ENCODE measurements at places on chromosomes 13 and 19.

DNA sequence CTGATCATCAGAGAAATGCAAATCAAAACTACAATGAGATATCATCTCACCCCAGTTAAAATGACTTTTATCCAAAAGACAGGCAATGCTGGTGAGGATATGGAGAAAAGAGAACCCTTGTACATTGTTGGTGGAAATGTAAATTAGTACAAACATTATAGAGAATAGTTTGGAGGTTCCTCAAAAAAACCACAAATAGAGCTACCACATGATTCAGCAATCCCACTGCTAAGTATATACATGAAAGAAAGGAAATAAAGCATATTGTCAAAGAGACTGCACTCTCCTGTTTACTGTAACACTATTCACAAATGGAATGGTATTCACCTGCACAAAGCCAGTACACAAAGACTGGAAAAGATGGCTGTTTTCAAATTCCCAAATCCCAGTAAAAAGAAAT lies 1233.7 kb downstream of the PCDH17 start:
- no peak for DNase-seq

- DNase-seq = peak; percentile 29
Observed at GRCh38 chr19:10568062-10568825, 535 bp downstream of the CDKN2D start.

DNA sequence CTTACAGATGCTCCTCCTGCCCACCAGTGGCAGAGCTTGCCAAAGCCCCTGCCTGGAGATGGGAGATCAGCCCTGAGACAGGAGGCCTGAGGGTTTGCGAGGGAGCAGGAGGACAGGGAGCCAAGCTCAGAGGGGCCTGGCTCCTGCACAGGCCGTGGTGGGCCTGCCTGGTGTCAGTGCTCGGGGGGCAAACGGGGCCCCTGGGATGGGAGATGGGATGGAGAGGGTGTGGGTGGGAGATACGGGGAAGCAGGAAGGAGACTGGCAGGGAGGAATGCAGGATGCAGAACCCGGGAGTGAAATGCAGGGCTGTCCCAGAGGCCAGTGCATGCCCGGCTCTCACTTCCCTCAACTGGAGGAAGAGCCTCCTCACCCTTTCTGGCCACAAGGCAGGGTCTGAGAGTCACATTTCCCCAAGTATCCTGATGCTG lies 19.9 kb downstream of the ELAVL1 start:
- no peak for DNase-seq

DNA sequence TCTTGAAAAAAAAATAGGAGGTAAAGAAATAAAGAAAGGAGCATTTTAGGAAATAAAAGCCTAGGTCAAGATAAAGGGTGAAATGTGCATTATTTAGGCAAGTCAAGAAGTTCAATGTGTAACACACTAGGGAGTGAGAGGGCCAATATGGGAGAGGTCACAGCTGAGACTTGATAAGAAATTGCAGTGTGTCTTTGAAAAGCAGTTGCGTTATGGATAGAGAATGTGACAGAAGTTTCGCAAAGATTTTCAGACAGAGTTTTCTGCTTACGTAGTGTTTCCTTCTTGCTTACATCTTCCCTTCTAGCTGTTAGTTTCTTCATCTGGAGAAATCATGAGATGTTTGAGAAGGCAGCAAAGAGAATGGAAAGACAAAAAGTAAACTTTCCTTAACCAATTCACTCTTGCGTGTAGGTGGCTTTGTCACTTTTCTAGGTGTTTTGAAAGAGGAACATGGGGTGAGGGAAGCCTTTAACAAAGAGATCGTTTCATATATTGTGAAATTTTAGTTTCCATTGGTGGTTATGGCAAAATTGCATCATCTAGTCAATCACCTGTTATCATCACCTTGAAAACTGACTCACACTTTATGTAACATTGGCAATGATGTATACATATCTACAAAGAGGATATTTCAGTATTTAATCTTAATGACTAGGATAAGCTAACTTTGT lies 975.5 kb downstream of the OLFM4 start:
- DNase-seq = no peak

DNA sequence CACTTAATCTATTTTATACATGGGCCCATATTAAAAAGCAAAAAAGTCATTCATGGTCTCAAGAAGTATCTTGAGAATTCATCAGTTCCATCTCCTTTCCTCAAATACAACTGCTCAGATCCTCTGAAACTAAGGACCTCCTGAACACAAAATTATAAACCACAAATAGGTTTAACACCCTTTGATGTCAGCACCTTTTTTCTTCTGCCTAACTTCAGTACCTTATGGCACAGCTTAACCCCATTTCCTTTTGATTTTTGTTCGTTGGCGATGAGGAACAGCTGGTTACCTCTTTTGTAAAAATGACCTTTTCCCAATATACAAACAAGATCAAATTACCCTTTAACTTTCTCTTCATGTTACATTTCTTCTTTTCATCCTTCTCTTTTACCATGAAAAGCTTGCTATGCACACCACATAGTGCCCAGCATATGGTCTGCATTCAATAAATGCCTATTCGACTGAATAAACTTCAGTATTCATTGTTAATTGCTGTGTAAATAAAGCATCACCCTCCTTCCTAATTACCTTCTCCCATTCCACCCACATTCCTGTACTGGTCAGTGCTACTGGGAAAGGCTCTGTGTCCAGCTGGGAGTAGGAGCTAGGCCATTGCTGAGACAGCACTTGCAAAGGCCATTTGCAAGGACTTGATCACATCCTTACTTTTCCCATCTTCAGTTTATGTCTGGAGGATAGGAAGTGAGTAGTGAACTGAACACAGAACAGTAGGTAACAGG lies 317.9 kb downstream of the SHISA2 start:
- no peak for DNase-seq

- no peak for DNase-seq
Observed at GRCh38 chr13:36918246-36919131, 1.5 kb downstream of the SMAD9 start.

DNA sequence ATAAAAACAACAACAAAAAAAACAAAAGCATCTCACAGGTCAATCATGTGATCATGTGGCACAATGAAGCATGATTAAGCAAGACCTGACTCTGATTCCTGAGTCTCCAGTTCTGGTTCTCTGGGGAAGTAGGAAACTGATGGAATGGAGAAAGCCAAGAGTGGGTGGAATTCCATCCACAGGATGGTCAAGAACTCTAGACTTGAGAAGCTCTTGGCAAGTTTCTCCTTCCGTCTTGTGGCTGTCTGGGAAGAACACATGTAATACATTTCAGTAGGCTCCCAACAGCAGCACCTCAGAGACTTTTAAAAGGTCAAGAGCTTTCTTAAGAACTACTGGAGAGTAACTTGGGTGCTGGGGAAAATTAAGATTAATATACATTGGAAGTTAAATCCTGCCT lies 78.6 kb upstream of the TSHZ3 start:
- DNase-seq = no peak

GRCh38 chr19:57239982-57240310 lies 486 bp upstream of the ZNF805 start:
- DNase-seq = no peak

GRCh38 chr13:54852831-54853230 lies 1824.2 kb downstream of the OLFM4 start:
- DNase-seq = no peak

DNA sequence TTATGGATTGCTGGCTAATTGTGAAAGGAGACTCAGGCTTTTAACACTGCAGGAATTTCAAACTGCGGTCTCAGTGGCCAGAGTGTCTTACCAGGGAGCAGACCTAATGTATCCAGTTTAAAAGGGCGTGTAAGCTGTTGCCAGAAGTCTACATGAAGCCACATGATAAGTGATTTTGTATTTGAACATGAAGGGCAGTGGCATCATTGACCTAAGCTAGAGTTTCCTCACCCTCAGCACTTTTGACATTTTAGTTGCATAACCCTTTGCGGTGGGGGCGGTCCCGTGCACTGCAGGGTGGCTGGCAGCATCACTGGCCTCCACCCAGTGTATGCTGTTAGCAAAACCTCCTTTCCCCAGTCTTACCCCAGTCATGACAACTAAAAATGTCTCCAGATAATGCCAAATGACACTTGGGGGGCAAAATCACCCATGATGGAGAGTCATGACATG lies 23.7 kb upstream of the GPR18 start:
- DNase-seq = no peak

DNA sequence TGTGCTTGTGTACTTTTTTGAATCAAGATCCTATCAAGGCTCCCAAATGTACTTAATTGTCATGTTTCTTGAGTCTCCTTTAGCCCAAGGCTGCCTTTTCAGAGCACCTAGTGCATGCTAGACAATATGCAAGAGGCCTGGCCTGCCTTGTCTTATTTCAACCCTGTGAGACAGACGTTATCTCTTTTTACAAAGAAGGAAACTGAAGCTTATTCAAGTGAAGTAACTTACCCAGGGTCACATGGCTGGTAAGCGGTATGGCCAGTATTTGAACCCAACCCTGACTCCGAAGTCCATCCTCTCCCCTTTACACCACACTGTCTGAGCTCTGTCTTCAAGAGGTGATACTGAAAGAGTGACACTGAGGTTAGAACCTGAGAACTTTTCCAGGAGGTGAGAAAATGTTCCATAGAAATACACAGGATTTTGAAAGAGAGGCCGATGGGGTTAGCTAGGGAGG lies 505.1 kb downstream of the FOXO1 start:
- no peak for DNase-seq

DNA sequence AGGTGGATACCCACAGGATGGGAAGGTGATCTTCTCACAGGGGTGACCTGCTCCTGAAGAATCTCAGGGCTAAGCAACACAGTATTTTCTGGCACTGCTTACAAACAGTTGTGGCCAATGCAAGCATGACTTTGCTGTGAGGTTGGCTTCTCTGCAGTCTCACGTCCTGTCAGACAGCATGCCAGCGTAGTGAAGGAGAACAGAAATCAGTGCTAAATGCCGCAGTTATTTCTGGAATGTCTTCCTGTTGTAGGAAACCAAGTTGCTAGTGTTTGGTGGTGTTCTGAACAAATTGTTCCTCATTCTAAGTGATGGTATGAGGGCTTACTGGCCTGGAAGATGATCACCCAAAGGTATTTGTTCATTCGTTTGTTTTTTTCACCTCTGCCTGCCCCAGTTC lies 320.1 kb downstream of the MTUS2 start:
- DNase-seq = no peak

- DNase-seq = no peak
Observed at GRCh38 chr19:17888260-17888659, 16.5 kb downstream of the SLC5A5 start.

GRCh38 chr13:47109028-47109427 lies 212.2 kb upstream of the HTR2A start:
- no peak for DNase-seq

- peak; percentile 27 for DNase-seq
Observed at GRCh38 chr13:27476943-27477703, 26.8 kb upstream of the MTIF3 start.

DNA sequence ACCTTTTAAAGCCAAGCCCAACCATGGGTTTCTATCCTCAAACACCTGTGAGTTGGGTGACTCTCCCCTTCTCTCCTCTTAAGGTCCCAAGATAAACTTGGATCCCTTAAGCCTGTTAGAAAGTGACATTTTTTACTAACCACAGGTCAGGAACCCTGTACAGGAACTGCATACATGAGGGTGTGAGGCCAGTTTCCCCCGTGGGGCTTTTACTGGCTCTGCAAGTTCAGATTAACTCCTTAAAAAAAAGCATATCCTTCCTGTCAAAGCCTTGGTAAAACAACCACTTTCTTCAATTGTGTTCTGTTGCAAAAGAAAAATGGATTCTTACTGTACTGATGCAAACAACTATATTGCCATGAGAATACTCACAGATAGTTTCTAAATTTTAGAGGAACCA lies 2638.7 kb upstream of the PCDH20 start:
- no peak for DNase-seq

- no peak for DNase-seq
Observed at GRCh38 chr13:97212004-97212403, 10.1 kb upstream of the MBNL2 start.

DNA sequence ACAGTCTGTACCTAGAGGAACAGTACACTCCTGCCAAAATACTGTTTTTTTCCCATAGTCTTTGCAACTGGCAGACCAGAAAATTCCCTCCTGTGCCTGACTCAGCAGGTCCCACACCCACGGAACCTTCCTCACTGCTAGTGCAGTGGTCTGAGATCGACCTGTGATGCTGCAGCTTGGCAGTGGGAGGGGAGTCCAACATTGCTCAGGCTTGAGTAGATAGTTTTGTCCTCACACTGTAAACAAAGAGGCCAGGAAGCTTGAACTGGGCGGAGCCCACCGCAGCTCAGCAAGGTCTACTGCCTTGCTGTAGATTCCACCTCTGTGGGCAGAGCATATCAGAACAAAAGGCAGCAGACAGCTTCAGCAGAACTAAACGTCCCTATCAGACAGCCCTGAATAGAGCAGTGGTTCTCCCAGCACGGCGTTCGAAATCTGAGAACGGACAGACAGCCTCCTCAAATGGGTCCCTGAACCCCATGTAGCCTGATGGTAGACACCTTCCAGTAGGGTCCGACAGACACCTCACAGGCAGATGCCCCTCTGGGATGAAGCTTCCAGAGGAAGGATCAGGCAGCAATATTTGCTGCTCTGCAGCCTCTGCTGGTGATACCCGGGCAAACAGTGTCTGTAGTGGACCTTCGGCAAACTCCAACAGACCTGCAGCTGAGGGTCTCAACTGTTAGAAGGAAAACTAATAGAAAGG lies 92.7 kb downstream of the SUCLA2 start:
- peak; percentile 5 for DNase-seq

DNA sequence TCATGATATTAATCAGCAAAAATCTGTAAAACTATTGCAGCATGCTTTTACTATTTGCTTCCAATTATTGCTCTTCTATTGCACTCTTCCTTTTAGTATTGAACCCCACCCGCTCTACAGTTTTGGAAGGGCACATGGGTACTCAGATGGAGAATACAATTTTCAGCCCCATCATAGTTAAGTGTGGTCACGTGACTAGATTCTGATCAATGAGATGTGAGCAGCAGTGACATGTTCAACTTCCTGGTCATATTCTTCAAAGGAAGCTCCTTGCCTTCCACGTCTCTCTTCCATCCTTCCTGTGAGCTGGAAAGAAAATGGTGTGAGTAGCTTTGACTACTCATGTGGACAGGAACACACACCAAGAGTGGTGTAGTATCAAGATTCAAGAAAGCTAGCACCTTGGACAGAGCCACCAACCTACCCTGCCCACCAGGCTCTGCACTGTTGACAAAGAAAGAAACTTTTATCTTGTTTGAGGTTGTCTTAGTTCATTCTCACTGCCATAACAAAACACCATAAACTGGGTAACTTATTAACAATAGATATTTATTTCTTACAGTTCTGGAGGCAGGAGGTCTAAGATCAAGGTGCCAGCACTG lies 3.8 kb upstream of the FGF14 start:
- no peak for DNase-seq

- no peak for DNase-seq
Observed at GRCh38 chr13:61592489-61592888, 176.8 kb upstream of the PCDH20 start.

Measured in LoVo (cell line).